ENCODE measurements at places on chromosomes 7 and 10. TPM values are rescaled to one million over a fixed set of nuclear protein-coding genes. Genes with fewer than 3 reads are reported as not detected.
A peak's percentile ranks its signal among the peaks of the same experiment; 100 is the strongest.

DNA sequence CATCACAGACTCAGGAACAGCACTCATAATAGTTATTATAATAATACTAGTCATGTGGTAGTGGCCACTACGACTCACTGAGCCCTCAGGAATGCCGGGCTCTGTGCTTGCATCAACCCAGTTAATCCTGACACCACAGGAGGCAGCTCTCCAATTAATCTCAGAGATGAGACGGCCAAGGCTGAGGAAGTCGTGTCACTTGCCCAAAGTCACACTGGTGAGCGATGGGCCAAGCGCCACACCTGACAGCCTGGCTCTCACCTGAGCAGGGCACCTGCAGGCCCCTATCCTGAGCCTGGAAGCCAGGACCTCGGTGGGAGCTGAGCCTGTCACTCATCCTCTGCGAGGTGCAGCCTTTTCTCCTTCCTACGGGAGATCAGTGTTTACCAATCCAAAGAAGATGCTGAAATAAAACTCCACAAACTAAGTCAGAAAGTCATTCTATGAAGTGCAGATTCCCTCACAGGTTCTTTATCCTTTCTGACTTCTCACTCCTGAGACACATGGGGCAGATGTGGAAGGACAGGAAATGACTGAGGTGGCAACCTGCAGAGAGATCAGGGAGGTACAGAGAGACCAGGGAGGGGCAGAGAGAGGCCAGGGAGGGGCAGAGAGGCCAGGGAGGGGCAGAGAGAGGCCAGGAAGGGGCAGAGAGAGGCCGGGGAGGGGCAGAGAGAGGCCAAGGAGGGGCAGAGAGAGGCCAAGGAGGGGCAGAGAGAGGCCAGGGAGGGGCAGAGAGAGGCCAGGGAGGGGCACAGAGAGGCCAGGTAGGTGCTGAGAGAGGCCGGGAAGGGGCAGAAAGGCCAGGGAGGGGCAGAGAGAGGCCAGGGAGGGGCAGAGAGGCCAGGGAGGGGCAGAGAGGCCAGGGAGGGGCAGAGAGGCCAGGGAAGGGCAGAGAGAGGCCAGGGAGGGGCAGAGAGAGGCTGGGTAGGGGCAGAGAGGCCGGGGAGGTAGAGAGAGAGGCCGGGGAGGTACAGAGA lies 38.5 kb downstream of the VIPR2 start:
- no peak for DNase-seq
- no peaks in the 10 kb centered on the region for H3K4me1 ChIP-seq
- no peaks in the 10 kb centered on the region for H3K36me3 ChIP-seq
- H3K4me3 ChIP-seq: no peak overlapping the region

DNA sequence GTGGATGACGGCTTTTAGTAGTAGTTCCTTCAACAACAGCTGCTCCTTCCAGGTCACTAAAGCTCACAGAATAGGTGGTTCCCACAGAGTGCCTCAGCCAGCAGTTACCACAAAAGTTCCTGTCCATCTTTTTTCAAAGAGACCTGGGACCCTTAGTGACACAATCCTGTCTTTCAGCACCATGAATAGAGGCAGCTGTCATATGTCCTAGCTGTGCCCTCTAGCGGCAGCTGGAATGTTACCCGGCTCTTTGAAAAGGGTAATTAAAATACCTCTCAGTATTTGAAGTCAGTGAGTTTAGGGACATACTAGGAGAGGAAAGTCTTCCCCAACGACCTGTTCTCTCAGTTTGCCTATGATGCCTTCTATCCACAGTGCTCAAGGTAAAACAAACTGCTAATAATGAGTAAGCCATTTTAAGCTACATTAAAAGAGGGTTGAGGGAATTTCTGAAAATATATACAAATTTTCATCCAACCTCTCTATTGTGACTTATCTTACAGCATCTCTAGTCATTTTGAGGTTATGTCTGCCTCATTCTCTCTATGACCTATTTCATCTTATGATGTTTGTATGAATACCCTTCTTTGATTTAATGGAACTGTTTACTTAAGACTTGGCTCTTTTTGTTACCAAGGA lies 290.8 kb downstream of the NXPH1 start:
- no peak overlapping the region for H3K4me3 ChIP-seq
- no peaks in the 10 kb centered on the region for H3K36me3 ChIP-seq
- peak; percentile 43 for DNase-seq
- no peaks in the 10 kb centered on the region for H3K4me1 ChIP-seq

GRCh38 chr7:55081472-55082227 lies 62.8 kb downstream of the EGFR start:
- DNase-seq: no peak
- H3K4me3 ChIP-seq: no peak overlapping the region

- H3K36me3 ChIP-seq: peaks cover 3% of the 10 kb centered on the region
- H3K4me3 ChIP-seq: no peak overlapping the region
- H3K27me3 ChIP-seq: no peaks in the 10 kb centered on the region
- no peak for DNase-seq
These were observed 246.8 kb downstream of the RNLS start for GRCh38 chr10:88336334-88336733.

DNA sequence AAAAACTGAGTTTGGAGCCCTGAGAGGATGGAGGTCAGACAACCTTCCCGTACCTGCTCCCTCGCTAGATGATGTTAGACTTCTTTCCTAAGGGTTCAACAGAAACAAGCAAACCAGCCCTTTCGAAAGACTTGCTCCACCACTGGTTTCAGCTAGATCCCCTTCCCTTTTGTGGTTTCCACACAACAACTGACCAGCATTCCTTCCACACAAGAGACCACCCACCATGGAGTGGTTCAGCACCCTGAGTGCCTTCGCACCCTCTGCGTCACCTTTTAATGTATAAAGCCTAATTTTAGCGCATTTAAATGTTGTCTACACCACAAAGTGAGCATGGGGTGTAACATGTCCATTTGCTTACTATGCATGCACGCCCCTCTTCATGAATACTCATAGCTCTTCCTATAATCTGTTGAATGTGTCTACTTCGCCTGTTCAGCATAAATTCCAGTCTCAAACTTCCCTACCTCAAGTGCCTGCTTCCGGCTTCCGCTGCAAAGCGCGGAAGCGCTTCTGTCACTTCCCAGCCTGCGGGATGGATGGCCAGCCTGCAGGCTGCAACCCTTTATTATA lies 69.0 kb downstream of the TACC2 start:
- H3K27ac ChIP-seq: no peak overlapping the region
- no peaks in the 10 kb centered on the region for H3K36me3 ChIP-seq
- H3K4me3 ChIP-seq: no peak overlapping the region
- DNase-seq: no peak

The GOT1 gene
- 33.2 TPM for total RNA-seq

The GALNT17 gene
- total RNA-seq: not detected

Data from activated CD8-positive, alpha-beta memory T cell treated with anti-CD3 and anti-CD28 coated beads, Interleukin-2, amount 10 ng/mL, durations not matched to agents 7 days and 5 days (primary cell).